A549 (cell line): ENCODE measurements at places on chromosomes 6 and 20.

DNA sequence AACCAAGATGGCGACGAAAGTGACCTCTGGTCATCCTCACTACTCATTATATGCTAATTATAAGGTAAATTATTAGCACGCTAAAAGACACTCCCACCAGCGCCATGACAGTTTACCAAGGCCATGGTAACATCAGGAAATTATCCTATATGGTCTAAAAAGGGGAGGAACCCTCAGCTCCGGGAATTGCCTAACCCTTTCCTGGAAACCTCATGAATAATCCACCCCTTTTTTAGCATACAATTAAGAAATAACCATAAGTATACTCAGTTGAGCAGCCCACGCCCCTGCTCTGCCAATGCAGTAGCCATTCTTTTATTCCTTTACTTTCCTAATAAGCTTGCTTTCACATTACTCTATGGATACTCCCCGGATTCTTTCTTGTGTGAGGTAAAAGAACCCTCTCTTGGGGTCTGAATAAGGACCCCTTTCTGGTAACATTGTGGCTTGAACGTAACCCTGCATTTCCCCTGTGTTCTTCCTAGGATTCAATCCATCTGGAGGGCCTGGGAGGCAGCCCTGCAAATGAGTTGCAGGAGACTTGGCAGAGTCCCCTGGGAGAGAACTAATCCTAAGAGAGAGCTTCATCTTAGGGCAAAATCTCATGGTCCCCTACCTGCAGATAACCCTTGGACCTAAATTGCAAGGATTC is 225.6 kb upstream of the JARID2 start:
- DNase-seq: no peak

DNA sequence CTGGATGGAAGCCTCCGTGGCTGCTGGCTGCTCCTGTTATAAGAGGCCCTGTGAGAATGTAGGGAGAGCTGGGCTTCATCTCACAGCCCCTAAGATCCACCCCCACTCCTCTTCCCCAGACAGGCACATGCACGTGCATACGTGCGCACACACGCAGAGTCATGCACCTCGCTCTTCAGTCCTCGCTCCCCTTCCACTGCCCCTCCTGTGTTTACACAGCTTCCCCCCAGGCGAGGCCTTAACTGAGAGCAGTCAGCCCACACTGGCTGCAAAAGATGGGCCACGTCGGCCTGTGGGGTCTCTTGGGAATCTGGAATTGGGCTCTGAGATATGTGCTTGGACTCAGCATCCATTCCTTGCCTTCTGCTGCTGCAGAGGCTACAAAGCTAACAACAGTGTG is 35.2 kb upstream of the MLN start:
- no peak for DNase-seq

GRCh38 chr6:35505999-35506412 is 6.7 kb downstream of the TULP1 start:
- DNase-seq: no peak

- DNase-seq: no peak
Observed at GRCh38 chr6:148985499-148985898, 238.7 kb downstream of the UST start.

DNA sequence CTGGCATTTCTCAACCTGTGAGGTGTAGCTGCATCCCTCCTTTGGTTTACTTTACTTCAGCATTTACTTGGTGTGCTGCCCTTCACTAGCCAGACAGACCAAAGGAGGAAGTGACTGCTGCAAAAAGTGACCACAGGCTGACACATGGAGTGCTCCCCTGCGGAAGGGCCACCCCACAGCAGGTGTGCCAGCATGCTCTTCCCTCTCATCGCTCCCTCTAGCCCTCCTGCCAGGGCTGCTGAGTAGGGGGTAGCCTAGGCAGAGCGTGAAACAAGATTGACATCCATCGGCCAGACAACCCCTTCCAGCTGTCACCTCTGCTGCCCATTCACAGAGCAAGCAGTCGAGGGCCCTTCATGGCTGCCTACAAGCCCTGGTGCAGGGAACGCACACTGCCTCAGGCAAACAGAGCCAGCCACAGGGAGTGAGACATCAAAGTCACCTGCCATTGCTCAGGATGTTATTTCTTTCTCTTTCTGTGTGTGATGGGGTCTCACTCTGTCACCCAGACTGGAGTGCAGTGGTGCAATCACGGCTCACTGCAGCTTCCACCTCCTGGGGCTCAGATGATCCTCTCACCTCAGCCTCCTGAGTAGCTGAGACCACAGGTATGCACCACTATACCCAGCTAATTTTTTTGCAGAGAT is 102.0 kb upstream of the RPS6KA2 start:
- DNase-seq: no peak
